ENCODE measurements at places on chromosomes 1 and 21.

GRCh38 chr1:9069326-9070100 is at the start of gene SLC2A5:
Gene SLC2A5, minus strand, starts transcription at chr1:9069635. Its CDS starts 99 bp downstream, at chr1:9069536.
- DNase-seq, result no peak

- no peak for DNase-seq
Measured at GRCh38 chr1:153192697-153193096, 10.5 kb upstream of the LELP1 start.

DNA sequence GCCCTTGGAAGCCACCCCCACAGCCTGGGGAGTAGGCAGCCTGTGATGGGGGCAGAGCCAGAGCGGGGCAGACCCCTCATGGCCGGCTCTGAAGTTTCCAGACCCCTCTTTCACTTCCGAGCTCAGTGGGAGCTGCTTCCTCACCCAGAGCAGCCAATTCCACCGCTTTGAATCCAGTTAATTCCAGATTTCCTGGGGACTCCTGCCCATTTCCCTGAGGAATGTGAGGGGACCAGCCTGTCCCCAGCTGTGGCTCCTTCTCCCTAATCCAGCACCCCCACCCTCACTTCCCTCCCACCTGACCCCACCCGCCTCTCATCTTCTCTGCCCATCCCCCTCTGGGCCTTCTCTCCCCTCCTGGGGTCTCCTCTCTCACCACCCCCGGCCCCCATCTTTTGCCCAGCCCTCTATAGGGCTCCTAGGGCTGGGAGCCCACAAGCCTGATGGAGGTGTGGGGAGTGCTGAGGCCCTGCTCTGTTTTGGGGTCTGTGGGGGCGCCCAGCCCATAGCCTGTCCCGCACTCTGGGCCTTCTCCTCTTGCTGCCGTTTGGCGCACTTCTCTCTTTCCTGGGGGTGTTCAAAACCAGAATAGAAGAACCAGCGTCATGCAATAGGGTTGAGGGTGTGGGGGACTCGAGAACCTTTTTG is 26.2 kb upstream of the TNFRSF1B start:
- DNase-seq, result no peak

DNA sequence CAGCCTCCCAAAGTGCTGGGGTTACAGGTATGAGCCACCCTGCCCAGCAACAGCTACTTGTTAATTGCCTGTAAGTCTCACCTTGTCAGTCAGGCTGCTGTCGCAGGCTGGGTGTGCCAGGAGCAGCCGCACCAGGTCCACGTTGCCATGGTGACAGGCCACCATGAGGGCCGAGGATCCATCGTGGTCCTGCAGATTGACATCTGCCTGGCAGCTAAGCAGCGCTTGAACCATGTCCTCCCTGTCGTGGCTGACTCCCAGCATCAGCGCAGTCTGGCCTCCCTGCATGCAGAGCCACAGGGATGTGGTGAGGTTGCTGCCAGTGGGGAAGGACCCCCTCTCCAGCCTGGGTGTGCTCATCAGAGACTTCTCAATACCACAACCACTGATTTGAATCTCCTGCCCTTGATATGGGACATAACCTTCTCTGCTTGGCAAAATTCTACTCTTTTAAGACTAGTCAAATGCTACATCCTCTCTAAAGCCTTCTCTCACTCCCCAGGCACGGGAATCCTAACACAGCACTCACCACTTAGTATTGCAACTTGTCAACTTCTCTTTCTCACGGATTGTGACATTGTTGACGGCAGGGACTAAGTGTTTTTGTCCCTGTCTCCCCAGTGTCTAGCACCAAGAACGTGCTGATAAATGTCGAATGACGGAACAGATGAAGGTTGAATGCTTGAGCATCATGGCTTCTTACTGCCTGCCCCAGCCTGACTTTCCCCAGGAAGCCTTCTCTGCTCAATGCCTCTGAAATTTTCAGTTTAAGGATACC is 52.9 kb downstream of the L1TD1 start:
- DNase-seq, result no peak

DNA sequence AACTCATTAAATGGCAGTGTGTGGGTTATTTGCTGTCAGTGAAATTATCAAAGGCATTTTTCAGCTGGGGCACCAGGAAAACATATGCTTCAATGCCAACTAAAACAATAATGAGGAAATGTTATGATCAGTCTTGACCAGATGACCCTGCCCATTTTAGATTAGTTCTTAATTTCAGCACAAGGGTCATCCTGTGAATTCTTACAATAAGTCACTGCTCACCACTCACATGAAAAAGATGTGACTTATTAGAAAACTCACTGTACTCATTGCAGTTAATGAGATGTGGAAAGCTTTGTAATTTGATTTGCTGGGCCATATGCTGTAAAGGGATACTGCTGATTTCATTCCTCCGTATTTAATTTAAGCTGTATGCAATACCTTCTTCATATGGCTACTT is 178.5 kb upstream of the LMO4 start:
- no peak for DNase-seq
